ENCODE measurements at places on chromosomes 13 and 19.

DNA sequence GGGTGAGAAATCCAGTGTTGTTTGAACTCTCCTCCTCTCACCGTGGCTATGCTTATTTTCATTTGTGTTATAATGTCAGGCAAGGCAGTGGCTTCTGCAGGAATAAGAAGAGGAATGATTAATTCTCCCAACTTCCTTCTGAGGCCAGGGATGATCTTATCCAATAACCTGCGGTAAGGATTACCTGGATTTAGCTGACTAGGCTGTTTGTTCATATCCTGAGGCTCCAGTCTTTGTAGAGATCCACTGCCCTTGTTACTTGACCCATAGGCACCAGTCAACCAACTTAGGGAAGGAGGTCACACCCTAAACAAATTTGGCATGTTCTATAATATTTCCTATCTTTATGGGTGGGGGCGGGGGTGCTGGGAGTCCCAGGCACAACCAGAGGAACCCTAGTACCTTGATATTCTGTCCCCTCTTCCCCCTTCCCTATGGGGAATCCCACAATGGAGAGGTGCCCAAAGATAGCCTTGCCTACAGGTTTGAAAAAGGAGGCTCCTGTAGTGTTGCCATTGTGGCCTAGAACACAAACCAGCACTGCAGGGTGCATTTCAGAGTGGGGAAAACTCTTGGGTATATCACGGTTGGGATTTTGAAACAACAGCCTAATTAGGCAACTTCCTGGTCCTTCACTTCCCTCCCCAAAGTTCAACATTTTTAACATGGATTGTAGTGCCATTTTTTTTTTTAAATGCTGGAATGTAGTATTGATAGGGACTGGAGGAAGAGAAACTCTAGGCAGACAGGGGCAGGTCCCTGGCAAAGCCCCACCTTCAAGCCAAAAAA is 977.5 kb upstream of the SPRY2 start:
- DNase-seq = no peak

- no peak for DNase-seq
Measured at GRCh38 chr19:1172353-1173158, 1.5 kb downstream of the SBNO2 start.

GRCh38 chr19:38684078-38684861 is 36.8 kb downstream of the ACTN4 start:
- DNase-seq = peak; percentile 78

GRCh38 chr19:49869484-49870308 is 2.3 kb upstream of the PNKP start:
- DNase-seq = peak; percentile 100

DNA sequence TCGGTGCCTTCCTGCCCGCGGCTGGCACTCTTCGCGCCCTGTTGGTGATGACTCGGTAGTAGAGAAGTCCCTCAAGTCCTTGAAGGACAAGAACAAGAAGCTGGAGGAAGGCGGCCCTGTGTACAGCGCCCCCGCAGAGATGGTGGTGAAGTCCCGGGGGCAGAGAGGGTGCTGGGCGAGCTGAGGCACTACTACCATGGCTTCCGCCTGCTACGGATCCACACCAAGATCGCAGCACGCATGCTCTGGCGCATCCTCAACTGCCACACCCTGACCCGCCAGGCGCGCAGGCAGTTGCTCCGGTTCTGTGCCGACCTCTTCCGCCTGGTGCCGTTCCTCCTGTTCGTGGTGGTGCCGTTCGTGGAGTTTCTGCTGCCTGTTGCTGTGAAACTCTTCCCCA is 11.1 kb downstream of the ZSCAN1 start:
- no peak for DNase-seq

DNA sequence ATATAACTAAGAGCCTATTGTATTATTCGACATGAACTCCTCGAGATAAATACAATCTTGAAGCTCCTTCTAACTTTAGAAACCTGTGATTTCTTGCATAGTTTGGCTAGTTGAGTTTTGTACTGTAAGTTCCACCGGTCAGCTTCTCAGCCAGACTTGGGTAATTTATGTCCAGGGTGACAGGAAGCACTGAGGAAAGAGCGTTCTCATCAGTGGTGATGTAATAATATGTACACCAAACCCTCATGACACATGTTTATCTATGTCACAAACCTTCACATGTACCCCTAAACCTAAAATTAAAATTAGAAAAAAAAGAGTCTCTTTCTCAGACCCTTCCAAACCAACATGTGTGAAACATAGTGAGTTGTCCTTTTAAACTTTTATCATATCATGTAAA is 205.7 kb downstream of the KCNRG start:
- no peak for DNase-seq

DNA sequence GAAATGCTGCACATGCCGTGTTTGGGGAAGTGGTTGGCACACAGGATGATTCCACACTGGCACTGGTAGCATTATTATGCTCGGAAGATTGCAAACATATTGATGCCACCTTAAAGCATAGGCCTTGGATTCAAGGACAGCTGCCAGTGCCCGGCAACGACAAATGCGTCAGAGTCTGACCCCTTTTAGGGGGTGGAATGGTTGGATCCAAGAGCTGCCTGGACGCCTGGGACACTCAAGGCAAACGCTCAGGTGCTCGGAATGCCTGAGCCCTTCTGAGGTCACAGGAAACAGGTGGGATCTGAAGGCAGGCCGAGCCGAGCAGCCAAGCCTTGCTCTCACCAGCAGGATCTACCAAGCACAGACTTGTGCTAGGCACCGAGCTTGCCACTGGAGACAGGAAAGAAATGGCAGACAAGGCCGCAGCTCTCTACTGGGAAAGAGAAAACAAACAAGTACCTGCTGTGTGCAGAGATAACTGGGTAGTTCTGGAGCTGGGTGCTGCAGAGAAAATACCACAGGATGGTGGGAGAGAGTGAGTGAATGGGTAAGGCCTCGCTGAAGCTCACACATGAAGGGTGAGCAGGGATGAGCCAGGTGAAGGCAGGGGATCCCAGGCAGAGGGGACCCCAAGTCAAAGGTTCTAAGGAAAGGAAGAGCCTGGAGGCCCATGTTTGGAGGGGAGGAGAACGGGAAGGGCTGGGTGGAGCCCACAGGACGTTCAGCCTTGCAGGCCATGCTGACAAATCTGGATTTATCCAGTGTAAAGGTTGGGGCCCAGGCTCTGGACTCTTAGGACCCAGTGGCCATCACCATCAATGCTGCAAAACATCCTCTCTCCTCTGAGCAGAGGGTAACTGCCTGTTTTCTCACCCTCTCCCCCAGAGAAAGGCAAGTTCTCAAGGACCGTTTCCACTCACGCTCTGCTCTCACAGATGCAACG is 9.2 kb downstream of the RANBP3 start:
- no peak for DNase-seq

GRCh38 chr13:35925669-35926068 is 205.5 kb downstream of the DCLK1 start:
- DNase-seq = no peak

- DNase-seq = no peak
Measured at GRCh38 chr19:7554990-7555864, 19.7 kb downstream of the PNPLA6 start.

- peak; percentile 78 for DNase-seq
Measured at GRCh38 chr19:3573858-3574637, 1.3 kb downstream of the HMG20B start.

DNA sequence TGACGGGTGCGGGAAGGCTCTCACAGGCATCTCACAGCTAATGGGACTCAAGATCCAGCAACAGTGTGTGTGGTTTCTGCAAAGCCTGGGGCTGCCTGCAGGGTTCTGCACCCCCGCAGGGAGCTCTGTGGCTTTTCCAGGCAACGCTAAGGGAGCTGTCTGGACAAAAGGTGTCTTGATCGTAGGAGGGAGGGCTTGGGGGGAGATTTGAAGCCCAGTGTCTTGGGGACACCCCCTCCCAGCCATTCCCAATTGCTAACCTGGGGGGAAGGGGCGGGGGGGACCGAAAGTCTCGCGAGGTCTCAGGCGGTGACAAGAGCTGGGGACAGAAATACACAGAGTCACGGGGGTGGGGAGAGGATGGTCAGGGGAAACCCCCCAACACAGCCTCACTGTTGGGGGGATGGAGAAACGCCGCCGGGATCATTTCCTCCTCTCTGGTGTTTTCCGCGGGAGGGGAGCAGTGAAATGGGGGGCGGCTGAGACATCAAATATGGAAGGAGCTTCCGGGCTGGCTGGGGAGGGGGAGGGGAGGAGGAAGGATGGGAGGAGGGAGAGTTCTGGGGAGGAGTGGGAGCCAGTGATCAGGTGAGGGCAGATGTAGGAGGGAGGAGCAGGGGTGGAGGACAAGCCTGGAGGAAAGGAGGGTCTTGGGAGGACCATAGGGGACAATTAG is 13.3 kb downstream of the KCNC3 start:
- DNase-seq = no peak

- no peak for DNase-seq
Measured at GRCh38 chr19:47446534-47447469, 24.9 kb downstream of the SLC8A2 start.

DNA sequence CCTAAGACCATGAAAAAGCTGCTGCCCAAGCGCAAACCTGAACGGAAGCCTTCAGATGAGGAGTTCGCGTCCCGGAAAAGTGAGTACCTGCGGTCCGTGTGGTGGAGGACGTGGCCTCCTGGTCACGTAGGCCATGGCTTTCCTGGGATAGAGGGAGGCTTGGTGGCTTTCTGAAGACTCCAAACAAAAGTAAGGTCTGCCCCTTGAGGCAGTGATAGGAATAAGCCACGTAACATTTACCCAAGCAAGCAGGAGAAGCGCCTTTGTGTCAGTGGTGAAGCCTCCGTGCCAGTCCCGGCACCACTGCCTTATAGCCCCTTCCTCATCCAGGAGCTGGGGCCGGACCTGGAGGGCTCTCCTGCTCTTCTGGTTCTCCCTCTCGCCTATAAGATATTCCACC is 34.3 kb upstream of the TEX29 start:
- DNase-seq = no peak

DNA sequence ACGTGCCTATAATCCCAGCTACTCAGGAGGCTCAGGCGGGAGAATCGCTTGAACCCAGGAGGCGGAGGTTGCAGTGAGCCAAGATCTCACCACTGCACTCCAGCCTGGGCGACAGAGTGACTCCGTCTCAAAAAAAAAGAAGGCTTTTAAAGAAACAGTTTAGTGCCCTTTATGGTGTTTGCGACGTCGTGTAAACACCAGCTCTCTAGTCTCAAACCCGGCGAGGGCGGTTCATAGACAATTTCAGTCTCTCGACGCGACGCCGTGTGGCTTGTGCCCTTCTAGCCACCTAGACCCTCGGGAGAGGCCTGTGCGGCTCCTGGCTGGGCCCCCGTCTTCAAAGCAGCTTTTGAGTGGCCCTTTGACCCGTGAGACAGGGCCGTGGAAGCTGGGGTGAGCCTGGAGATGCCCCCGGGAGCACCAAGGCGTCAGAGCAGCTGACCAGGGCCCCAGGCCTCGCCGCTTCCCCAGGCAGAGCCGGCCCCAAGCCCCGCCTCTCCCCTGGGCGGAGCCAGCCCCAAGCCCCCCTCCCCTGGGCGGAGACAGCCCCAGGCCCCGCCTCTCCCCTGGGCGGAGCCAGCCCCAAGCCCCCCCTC is 5.0 kb upstream of the MADCAM1 start:
- no peak for DNase-seq

GRCh38 chr13:23161481-23161825 is 19.3 kb upstream of the SGCG start:
- DNase-seq = no peak

- no peak for DNase-seq
Measured at GRCh38 chr19:1400281-1401137, 833 bp downstream of the GAMT start.

DNA sequence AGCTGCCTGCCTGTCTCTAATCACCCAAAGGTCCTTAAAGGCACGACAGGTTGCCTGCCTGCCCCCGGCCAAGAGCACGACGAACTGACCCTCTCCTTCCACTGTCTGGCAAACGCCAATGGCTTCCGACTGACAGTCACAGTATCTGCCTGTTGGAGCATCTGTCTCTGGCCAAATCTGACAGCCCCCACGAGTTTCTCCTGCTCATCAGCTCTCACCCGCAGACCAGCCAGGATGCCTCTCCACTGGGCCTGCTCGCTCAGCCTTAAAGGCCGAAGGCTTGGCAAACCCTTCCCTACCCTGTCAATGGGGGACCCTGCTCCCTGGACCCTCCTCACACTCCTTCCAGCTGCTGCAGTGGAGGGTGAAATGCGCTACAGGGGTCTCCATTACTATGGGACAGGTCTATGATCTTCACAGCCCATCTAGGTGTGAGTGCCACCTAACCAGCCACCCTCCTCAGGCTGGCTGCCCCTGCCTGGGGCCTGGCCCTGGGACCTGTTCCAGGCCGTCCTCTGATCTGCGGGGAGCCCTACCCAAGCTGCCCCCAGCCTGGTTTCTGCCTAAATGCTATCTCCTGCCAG is 932 bp downstream of the FAM83E start:
- no peak for DNase-seq

DNA sequence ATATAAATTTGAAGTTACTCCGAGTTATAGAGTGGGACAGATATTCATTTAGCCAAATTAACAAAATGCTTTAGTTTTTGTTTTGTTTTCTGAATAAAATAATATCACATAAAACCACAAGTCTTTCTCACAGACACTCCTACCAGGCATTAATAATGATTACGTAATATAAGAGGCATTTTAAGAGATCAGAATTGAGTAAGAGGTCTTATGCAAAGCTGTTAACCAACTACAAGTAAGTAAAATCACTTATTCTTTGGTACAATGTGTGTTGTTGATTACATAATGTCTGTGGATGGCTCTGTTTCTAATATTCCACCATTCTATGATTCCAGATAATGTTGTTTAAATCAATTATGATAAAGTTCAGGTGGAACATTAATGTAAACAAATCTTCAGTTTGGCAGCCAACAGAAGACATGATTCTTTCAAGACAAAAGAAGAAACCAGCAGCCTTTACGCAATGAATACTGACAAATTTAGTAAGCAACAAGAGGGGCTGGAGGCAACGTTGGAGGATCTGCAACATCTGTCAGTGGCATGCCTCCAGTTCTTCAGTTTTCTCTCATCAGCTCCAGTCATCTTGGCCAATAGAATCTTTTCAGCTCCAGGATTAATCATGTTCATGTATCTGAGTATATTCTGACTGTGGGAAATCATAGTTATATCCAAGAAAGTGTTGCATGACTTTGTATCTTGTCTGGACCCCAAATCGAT is 403.8 kb downstream of the SLITRK5 start:
- no peak for DNase-seq

- DNase-seq = no peak
Measured at GRCh38 chr19:10712754-10713153, 5.1 kb upstream of the DNM2 start.

DNA sequence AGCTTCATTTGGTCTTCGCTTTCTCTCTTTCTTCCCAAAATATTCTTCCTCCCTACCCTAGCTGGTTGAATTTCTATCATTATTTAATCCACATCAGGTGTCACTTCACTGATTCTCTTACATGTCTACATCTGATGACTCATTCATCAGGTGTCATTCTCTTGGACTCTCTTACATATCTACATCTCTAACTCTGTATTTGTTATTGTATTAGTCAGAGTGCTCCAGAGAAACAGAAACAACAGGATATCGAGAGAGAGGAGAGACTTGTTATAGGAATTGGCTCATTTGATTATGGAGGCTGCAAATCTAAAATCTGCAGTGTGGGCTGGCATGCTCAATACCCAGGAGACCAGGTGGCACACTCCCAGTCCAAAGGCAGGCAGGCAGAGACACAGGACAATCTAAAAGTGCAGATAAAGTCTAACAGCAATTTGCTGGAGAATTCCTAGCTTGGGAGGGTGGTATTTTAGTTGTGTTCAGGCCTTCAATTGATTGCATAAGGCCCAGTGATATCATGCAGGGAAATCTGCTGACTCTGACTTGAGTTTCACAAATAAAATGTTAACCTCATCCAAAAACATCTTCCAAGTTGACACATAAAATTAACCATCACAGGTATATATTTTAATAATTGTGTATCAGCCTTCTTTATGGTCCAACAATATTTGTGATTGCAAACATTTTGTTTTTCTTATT is 541.4 kb upstream of the SLITRK5 start:
- no peak for DNase-seq

- no peak for DNase-seq
Measured at GRCh38 chr13:30600496-30600895, 17.2 kb upstream of the USPL1 start.

Measured in astrocyte of the cerebellum (primary cell).